ENCODE measurements at places on chromosomes 4 and X.
A peak's percentile ranks its signal among the peaks of the same experiment; 100 is the strongest.

- no peak for DNase-seq
- H3K27ac ChIP-seq = no peak overlapping the region
- H3K4me1 ChIP-seq = no peaks in the 10 kb centered on the region
- H3K36me3 ChIP-seq = no peaks in the 10 kb centered on the region
- no peaks in the 10 kb centered on the region for H3K27me3 ChIP-seq
- no peak overlapping the region for H3K4me3 ChIP-seq
Measured at GRCh38 chr4:36624030-36624429, 342.6 kb downstream of the DTHD1 start.

DNA sequence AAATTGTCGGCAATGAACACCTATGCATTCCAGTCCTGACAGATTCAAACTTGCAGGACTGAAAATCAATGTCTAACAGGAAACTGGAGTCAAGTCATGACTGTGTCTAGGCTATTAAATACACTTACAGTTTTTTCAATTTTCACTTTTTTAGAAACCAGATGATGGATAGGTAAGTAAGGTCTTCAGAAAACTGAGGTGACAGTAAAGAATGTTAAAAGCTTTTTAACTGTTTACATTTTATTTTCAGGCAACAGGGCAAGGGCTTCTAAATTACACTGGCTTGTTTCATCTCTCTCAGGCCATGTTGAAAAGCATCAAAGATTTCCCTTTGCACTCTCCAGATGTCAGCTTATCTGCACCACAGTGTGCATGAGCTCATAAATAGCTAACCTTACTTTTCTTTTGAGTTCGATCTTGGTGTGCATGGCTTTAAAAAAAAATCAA, 65.2 kb downstream of the SEC24D start:
- no peaks in the 10 kb centered on the region for H3K4me1 ChIP-seq
- no peak overlapping the region for H3K4me3 ChIP-seq
- H3K27me3 ChIP-seq = no peaks in the 10 kb centered on the region
- H3K36me3 ChIP-seq = peaks cover 13% of the 10 kb centered on the region

DNA sequence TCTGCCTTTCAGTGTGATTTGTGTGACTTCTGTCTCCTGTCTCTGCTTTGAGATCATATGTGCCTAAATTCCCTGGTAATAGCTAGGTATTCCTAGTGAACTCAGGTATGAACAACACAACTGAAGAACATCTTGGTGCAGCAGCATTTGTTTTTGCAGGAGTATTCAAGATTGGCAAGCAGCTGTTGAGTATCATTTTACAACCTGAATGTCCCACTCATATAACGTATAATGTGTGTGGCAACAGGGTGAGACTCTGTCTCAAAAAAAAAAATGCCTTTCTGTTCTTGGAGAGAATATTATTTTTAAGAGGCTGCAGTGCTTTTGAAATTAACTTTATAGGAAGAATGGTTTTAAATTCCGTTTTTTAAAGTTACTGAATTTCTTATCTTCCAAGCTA, 7.7 kb downstream of the LSM6 start:
- H3K36me3 ChIP-seq = peaks cover 18% of the 10 kb centered on the region
- H3K4me3 ChIP-seq = no peak overlapping the region
- H3K27ac ChIP-seq = no peak overlapping the region
- no peak for DNase-seq
- no peaks in the 10 kb centered on the region for H3K27me3 ChIP-seq

- no peaks in the 10 kb centered on the region for H3K27me3 ChIP-seq
- H3K4me1 ChIP-seq = no peaks in the 10 kb centered on the region
- H3K27ac ChIP-seq = no peak overlapping the region
- no peaks in the 10 kb centered on the region for H3K36me3 ChIP-seq
Measured at GRCh38 chr4:184111233-184111832, 106.3 kb downstream of the ENPP6 start.

DNA sequence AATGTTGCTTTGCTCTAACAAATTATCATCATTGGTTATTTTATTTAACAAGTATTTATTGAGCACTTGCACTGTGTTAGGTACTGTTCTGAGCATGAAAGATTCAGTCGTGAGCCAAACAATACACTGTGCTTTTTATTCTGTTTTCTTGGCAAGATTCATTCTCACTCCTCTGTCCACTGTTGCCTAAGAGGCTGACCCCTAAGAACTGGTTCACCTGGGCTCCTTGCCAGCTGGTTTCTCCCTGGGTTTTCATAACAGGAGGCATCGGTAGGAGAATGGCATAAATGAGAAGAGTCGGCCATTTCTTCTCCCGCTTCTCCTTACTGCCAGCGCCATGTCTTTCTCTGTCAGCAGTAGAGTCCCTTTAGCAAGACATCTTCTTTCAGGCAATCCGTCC, 243.7 kb upstream of the DIAPH2 start:
- H3K27me3 ChIP-seq = no peaks in the 10 kb centered on the region
- DNase-seq = no peak
- no peaks in the 10 kb centered on the region for H3K4me1 ChIP-seq
- H3K4me3 ChIP-seq = no peak overlapping the region

DNA sequence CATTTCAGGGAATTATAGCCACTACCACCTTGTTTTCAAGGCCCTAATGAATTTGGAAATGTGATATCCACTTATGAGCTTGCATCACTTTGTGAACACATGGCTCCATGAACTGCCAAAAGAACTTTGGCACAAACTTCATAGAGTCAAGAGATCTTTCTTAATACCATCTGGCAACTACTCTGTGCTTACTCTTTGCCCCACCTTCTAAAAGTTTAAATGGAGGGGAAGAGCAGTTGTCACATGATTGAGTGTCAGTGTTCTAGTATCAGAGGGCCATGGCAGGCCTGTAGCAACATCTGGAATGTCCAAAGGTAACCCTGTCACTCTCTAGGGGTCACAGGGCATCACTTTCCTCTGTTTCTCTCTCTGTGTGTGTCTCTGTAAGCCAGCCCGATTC, 2.6 kb upstream of the ADH1B start:
- H3K4me1 ChIP-seq = peaks cover 16% of the 10 kb centered on the region
- no peaks in the 10 kb centered on the region for H3K36me3 ChIP-seq
- peak overlapping the region; percentile 75 for H3K27ac ChIP-seq
- no peak for DNase-seq
